ENCODE measurements at places on chromosomes 1 and 21.

DNA sequence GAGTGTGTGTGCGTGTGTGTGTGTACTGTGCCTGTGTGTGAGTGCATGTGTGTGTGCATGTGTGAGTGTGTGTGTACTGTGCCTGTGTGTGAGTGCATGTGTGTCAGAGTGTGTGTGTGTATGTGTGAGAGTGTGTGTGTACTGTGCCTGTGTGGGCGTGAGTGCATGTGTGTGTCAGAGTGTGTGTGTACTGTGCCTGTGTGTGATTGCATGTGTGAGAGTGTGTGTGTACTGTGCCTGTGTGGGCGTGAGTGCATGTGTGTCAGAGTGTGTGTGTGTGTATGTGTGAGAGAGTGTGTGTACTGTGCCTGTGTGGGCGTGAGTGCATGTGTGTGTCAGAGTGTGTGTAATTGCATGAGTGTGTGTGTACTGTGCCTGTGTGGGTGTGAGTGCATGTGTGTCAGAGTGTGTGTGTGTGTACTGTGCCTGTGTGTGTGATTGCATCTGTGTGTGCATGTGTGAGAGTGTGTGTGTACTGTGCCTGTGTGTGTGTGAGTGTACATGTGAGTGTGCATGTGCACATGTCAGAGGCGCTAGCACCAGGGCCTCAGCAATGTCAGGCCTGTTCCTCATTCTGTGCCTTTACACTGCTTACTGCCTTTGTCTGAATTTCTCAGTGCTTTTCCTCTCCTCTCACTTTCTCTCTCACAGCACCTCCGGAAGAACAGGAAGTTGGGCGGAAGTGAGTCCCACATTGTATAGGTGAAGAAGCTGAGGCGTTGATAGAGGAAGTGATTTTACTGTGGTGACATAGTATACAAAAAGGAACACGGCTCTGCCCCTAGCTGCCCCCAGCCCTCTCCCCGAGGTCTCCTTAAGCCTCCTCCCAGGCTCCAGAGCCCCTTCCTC lies 4.9 kb downstream of the SLC5A9 start:
- no peak for DNase-seq

- DNase-seq, result no peak
Measured at GRCh38 chr1:117051224-117052064, 8.7 kb upstream of the TTF2 start.

GRCh38 chr1:52677076-52677806 lies 20.9 kb downstream of the COA7 start:
- DNase-seq, result no peak

DNA sequence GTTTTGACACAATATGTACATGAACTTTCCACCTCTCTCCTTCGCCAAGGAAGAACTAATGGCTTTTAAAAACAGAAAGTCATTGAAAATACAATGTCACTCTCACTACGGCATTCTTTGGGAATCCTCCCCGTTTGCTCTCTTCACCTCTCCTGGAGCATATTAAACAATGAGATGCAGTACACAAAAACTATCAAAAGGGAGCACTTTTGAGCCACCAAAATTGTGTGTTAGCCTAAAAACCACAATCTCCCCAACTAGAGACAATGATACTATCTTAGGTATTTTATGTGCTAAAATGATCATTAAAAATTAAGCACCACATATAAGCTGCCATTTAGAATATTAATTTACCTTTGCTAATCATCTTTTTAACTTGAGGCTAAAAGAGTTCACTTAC lies 425.5 kb downstream of the KCTD3 start:
- DNase-seq, result no peak

DNA sequence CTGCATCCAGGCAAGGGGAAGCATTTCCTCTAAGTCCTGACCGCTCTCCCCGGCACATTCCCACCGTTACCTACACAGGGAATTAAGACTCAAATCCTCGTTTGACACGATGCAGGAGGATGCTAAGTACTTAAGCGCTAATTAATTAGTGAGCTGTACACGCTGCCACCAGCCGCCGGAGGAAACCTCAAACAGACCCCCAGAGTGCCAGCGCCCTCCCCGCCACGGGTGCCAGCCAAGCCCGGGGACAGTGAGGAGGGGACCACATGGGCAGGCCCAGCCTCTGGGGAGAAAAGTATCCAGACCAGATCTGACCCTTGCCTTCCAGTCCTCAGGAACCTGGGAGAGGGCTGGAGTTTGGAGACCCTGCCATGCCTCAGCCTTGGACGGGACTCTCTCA lies 17.4 kb upstream of the CASZ1 start:
- no peak for DNase-seq

GRCh38 chr1:202046227-202046626 lies 35.8 kb downstream of the ELF3 start:
- DNase-seq, result no peak

DNA sequence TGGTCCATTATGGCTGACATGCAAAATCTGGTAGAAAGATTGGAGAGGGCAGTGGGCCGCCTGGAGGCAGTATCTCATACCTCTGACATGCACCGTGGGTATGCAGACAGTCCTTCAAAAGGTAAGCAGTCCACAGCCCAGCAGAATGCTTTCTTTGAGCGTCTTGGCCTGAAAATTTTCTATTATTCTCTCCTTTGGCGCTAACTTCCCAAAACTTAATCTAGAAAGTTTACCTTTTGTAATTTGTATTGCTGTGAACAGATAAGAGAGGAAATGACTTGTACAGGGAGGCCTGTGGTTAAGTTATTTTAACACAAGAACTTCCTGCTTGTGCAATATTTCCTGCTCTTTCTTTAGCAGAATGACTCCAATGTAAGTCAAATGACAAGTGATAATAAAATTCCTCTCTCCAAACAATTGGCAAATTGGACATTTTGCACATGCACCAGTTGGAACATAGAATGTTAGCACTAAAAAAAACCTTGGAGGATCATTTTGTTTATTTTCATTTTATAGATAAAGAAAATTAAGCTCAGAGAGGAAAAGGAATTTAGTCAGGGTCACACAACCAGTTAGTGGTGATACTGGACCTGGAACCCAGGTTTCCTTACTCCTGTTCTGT lies 18.9 kb downstream of the CAP1 start:
- no peak for DNase-seq

DNA sequence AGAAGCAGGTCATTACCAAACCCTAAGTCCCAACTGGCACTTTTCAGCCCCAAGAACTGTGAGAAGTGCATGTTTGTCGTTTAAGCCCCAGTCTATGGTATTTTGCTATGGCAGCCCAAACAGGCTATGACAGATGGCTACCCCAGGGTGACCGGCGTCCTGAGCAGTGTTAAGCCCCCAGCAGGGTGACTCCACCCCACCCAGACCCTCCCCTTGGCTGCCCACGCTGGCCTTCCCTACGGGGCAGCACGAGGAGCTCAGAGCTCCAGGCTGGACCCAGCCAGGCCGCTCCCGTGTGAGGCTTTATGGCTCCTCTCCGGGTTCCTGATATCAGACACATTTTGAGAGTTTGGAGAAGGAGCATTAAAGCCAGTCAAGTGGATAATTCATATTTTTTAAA lies 684.0 kb downstream of the PTPRU start:
- DNase-seq, result no peak

DNA sequence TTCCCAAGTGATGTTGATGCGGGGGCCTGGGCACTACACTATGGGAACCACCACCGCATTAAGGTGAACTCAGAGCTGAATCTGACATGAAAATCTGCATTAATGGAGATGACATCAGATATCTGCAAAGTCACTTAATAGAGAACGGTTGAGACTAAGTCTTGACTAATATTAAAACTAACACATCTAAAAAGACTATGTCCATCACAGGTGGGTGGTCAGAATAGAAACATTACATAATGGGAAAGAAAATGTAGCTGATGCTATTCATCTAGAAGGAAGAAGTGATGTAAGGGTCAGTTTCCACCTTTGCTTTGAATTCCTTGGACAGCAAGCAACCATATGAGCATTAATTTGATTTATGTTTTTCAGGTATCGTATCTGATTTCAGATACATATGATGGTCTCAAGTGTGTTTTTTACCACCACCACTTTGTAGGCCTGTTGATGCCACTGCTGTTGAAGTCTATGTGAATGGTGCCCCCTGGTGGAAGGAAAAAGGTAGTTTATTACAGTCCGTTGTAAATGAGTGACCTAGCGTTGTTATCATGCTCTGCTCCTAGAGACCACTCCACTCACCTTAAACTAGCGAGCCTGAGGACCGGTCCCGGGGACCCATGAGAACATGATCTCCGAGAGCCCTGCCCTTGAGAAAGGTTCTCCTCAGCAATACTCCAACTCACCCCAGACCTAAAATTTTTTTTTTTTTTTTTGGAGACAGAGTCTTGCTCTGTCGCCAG lies 73.5 kb downstream of the BACH1 start:
- no peak for DNase-seq

- no peak for DNase-seq
Measured at GRCh38 chr1:90394247-90394646, 322.9 kb downstream of the BARHL2 start.

GRCh38 chr1:20343938-20344302 lies 53.2 kb downstream of the VWA5B1 start:
- DNase-seq, result no peak

GRCh38 chr21:41162096-41162495 lies 5.9 kb upstream of the BACE2 start:
- no peak for DNase-seq

DNA sequence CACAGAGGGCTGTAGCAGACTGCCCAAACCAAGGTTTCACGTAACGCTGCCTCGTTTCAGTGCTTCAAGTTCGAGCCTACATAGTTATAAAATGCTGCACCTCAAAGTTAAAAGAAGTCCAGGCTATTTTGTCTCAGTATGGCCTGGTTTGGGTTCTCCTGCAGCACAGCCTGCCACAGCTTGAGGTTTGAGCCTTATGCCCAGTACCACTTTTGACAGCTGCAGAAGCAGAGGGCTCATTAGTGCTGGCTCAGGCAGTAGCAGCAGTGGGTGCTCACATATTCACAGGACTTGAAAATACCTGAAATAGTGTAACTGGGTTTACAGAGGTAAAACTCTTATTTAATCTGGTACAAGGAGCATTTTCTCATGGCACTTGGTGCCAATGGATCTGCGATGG lies 15.3 kb downstream of the SPATA46 start:
- no peak for DNase-seq

DNA sequence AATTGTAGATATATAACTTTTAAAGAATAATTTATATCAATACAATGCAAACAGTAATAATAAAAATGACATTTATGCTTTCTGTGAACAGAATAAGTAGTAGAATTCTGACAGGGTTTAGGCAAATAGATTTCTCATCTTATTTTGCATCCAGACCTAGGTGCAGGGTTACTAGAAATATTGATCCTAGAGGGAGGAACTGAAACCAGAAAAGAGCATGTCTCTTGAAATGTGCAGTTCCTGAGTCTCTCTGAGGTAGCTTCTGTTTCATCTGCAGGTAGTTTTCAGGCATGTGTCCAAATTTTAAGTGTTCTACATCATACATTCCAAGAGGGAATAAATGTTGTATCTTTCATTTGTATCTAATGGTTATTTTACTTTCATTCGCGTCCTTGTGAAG lies 631.9 kb upstream of the ADGRL4 start:
- no peak for DNase-seq

Measured in cortex of kidney (tissue), 1 donor.